ENCODE measurements at places on chromosomes 13 and 19. TPM values are rescaled to one million over a fixed set of nuclear protein-coding genes. Genes with fewer than 3 reads are reported as not detected.
A peak's percentile ranks its signal among the peaks of the same experiment; 100 is the strongest.

ZNF763 gene
- 0.51 TPM for total RNA-seq

DNA sequence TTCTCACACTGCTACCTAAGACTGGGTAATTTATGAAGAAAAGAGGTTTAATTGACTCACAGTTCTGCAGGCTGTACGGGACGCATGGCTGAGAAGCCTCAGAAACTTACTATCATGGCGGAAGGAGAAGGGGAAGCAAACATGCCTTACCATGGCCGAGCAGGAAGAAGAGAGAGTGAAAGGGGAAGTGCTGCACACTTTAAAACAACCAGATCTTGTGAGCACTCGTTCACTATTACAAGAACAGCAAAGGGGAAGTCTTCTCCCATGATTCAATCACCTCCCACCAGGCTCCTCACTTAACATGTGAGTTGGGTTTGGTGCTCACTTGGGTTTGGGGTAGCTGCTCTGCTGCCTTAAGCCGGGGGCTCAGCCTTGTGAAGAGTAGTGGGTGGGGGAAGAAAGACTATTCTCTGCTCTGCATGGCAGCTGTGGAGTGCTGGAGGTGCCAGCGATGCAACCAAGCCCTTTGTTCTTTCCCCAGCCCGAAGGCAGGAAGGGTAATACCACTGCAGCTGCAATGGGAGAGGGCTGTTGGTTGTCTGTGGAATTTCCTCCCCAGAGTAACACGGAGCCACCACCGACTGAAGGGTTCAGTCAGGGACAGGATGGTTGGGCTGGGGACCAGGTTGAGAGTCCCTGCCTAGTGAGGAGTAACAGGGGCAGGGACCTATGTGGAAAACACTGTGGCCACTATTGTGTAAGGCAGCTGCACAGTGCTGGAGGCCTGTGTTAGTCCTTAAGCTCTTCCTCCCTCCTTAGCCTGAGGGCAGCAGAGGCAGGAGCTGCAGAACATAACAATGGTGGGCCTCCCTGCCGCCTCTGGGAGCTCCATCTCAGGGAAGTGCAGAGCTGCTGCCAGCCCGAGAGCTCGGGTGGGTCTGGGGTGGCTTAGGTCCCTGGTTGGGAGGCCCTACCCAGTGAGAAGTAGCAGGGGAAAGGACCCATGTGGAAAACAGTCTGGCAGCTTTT lies 1262.5 kb downstream of the EFNB2 start:
- DNase-seq, result no peak

MEIS3 gene
- total RNA-seq, result not detected

- no peak for DNase-seq
These were observed 1202.8 kb downstream of the DIAPH3 start for GRCh38 chr13:58960888-58961287.

DNA sequence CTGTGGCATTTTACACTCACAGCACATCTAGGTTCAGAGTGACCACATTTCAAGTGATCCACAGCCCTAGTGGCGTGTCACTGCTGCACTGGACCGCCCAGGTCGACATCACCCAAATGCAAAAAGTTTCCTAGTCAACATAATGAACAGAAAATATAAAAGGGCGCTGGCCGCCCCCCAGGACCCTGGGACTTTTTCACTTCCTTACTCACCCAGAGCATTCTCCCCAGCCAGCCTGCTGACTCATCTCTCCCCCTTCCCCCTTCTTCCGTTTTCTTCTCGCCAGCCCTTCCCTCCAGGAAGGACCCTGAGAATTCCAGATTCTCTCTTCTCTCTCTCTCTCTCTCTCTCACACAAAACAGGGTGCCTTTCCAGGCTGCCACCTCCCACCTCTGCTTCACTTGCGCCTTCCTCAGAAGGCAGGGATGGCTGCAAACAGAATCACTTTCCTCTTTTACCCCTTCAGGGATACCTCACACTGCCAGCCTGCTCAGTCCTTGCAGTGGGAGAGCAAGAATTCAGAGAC lies 21.0 kb upstream of the GRWD1 start:
- DNase-seq, result no peak

- no peak for DNase-seq
These were observed 19.5 kb upstream of the ZNF429 start for GRCh38 chr19:21485926-21486325.

GRCh38 chr13:60329221-60329923 lies 67.6 kb upstream of the TDRD3 start:
- peak; percentile 63 for DNase-seq

GRCh38 chr13:97435323-97435722 lies 1.4 kb downstream of the RAP2A start:
- DNase-seq, result peak; percentile 7

DNA sequence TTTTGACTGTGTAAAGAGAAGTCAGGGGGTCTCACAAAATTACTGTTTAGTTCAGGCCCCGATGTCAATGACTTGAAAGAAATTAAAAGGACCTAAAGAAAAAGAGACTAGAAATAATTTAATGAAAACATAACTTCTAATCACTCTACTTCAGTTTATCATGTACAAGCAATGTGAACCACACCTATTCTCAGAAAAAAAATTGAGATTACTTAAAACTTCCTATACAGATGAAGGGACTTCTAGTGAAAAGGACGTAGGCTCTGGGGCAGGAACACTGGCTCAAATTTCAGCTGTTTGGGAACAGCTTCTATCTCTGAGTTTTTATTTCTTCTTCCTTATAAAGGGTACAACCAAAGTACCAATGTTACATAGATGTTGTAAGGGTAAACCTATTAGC lies 38.0 kb downstream of the TPT1 start:
- DNase-seq, result no peak

- no peak for DNase-seq
These were observed 10.0 kb downstream of the KLC3 start for GRCh38 chr19:45350477-45351058.

- no peak for DNase-seq
These were observed 45.3 kb downstream of the TNFRSF19 start for GRCh38 chr13:23615395-23616081.

DNA sequence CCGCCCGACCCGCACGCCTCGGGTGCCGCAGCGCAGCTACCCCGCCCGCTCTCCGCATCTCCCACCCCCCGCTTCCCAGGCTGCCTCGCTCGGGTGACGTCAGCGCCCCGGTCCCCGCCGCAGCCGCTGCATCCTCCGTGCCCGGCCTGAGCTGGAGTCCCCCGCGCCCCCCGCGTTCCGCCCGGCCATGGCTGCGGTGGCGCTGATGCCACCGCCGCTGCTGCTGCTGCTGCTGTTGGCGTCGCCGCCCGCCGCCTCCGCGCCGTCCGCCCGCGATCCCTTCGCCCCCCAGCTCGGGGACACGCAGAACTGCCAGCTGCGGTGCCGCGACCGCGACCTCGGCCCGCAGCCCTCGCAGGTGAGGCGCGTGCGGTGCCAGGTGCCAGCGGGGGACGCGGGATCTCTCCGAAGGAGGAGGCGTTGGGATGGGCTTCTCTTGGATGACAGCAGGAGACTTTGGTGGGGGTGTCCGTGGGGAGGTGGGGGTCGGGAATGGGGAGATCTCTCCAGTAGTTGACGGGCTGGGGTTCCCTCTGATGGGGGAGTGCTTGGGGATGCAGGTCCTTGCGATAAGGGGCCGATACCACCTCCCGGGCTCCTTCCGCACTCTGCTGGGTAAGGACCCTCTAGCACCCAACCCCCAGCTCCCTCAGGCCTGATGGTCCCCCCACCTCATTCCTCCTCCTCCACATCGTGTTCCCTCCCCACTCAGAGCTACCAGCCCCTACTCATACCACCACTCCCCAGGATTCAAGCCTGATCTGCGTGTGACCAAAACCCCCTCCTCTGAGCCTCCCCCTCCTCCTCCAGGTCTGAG lies at the start of gene TMEM59L:
Gene TMEM59L, plus strand, starts transcription at position 99 of the 817 bp plus-strand sequence. Its CDS starts 89 bp downstream, at position 188.
- peak; percentile 85 for DNase-seq

GRCh38 chr13:97535614-97536013 lies 101.6 kb downstream of the RAP2A start:
- no peak for DNase-seq

- DNase-seq, result peak; percentile 91
These were observed at the start of gene PRKCG for GRCh38 chr19:53881482-53882390. Gene PRKCG, plus strand, starts transcription at chr19:53882197. Its CDS starts 298 bp downstream, at chr19:53882495.

YJEFN3 gene
- total RNA-seq, result 14.6 TPM
